Left renal cortex interstitium (tissue), 4 donors: ENCODE measurements at places on chromosomes 11 and 22.

DNA sequence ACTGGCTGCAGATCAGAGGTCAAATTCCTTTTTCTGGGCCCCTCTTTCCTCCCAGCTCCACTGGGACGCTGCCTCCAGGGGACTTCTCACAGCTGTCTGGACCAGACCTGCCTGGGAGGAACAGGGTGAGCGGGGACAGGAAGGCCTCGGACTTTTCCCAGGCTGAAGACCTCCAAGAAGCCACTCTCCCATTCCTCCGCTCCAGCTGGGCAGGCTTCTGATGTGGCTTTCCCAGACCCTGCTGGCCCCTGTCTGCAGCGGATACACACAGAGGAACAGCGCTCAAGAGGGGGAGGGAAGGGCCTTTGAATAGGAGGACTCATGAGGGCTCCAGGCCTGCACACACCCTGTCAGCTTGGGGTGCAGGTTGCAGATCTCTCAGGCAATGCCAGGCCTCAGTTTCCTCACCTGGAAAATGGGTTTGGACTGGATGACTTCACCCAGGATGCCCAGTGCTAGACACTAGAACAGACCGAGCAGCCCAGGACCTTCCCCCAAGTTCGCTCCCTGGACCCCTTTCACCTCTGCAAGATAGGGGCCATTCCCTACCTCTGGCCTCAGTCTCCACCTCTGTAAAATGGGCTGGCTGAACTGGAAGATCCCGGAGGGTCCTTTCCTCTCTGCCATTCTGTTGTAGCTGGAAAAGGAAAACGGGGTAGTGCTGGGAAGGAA is 36.6 kb downstream of the MB start:
- DNase-seq, result no peak

GRCh38 chr11:63608353-63609345 is 5.6 kb downstream of the PLAAT3 start:
- DNase-seq, result no peak

DNA sequence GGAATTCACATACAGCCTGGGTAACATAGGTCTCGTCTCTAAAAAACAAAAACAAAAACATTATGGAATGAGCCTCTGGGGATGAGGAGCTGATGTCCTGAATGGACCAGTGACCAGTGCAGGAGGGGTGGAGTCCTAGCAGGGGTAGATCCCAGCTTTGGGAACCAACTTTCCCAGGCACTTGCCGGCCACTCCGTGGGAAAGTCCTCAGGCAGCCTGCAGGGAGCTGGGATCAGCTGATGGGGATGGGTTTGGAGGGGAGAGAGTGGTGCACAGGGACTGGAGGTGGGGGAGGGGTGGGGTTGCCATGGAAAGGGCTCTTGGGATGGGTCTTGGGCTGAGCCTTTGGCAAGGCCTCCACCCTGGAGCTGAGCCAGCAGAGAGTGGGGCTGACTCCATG is 19.1 kb downstream of the MGAT3 start:
- DNase-seq, result no peak

GRCh38 chr11:86627776-86628455 is 44.5 kb downstream of the ME3 start:
- DNase-seq, result no peak

- DNase-seq, result no peak
Observed at GRCh38 chr11:119445379-119445778, 22.4 kb upstream of the THY1 start.
